Renal cortical epithelial cell (primary cell): ENCODE measurements at places on chromosomes 3 and 15.

DNA sequence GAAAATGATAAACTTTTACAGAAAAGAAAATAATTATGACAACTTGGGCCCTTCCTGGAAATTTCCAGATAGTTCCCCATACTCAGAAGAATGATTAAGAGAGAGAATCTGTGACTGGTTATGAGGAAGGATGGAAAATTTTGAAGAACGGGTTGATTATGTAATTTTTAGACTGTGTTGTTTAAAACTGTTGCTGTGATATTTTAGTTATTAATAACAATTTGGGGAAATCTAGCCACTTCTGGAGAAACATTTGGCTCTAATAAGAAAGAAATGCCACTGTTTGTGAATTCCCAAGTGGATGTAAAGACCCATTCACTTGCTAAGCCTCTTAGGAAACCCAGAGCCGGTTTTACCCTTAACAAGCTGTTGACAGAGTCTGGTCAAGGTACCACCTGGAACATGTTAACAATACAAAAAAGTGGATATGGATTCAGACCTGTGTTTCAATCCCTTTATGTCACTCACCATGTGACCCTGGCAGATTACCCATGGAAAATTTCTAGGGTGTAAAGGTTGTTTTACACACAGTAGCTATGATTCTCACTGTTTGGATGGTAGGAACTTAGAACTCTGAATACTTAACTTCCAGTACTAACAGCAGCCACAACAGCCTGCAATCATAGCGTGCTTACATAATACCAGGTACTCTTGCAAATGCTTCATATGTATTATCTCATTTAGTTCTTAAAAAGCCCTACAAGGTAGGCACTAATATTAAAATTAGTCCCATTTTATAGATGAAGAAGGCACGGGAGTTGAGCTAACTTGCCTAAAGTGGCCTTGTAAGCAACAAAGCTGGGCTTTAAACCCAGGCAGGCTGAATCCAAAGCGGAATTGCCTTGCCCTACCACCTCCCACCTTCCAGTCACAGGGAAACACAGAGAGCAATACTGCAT is 32.0 kb downstream of the ZBTB38 start:
- DNase-seq, result peak; percentile 37

DNA sequence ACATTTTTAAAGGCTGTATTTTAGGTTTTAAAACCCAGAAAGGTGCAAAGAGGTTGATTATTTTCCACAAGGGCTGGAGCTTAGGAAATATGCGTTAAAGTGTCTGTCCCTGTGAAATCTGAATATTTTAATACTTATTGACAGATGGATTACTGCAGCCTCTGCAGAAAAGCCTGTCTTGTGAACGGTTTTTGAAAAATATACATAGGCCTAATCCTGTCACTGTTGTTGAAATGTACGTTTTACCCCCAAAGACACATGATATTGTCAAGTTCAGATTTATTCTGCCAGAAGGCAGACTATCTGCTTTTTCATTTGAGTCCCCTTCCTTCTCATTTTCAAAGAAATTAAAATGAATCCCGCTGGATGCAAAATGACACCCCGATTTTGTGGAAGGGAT is 2.2 kb upstream of the BCL6 start:
- no peak for DNase-seq

GRCh38 chr15:70748281-70748747 is 15.0 kb downstream of the UACA start:
- peak; percentile 35 for DNase-seq

GRCh38 chr3:414063-414462 is 217.5 kb downstream of the CHL1 start:
- DNase-seq, result peak; percentile 61

DNA sequence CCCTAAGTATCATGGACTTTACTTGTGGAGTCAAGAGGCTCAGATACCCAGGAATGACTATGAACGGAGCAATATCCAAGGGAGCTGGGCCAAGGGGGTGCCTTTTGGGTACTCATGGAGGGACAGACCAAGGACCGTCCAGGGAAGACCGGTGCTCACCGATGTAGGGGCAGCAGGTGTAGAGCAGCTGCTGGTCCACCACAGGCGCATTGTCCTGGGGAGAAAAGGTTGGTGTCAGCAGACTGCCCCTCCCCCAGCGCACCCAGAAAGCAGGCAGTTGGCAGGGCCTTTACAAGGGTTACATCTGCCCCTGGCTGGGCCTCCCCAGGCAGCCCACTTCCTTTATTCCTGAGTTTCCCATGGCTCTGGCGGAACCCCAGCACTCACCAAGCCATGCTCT is 7.5 kb downstream of the CDAN1 start:
- DNase-seq, result no peak

DNA sequence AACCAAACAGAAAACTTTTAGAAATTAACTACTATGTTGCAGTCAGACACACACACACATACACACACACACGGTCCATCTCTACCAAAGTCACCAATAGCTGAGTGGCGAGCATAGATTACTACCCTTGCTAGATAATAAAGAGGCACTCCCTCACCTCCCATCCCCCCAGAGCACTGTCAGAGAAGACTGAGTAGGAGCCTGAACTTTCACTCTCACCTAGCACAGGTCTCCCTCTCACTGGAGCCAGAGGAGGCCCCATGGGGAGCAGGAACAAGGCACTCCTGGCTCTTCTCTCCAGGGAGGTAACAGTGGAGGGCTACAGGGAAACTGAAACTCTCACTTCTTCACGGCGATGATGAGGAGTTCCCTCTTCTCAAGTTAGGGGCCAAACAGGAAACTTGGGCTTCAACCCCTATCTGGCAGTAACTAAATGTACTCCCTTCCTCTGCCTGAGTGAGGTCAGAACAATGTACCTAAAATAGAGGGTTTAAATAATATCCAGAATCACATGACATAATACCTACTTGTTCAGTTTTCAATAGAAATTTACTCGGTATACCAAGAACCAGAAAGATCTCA is 975.3 kb upstream of the GBE1 start:
- no peak for DNase-seq

- DNase-seq, result peak; percentile 58
These were observed at the start of gene CD80 for GRCh38 chr3:119559441-119559963. Gene CD80 (minus strand): TSS chr3:119559614. CDS start chr3:119557728, 1,886 bp downstream.

GRCh38 chr3:162398554-162398953 is 901.9 kb downstream of the OTOL1 start:
- DNase-seq, result no peak

- DNase-seq, result no peak
These were observed 6.7 kb downstream of the LNP1 start for GRCh38 chr3:100407977-100408532.

DNA sequence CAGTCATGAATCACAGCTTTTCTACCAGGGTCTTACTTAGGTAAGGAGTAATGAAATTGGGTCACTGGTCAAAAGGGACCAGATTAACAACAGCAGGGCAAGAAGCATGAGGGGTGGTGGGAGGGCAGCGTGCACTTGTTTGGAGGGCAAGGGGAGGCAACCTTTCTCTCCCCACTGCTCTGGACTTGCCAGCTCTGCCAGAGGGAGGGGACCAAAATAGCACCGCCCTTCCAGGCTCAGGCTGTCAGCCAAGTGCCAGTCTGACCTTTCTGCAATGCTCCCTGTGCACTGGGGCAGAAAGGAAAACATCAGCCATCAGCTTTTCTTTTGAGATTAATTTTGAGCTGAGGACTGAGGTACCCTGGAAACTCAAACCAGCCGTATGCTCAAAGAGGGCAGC is 4.5 kb upstream of the ULK3 start:
- DNase-seq, result peak; percentile 54

GRCh38 chr3:41002104-41002503 is 197.2 kb upstream of the CTNNB1 start:
- DNase-seq, result no peak

DNA sequence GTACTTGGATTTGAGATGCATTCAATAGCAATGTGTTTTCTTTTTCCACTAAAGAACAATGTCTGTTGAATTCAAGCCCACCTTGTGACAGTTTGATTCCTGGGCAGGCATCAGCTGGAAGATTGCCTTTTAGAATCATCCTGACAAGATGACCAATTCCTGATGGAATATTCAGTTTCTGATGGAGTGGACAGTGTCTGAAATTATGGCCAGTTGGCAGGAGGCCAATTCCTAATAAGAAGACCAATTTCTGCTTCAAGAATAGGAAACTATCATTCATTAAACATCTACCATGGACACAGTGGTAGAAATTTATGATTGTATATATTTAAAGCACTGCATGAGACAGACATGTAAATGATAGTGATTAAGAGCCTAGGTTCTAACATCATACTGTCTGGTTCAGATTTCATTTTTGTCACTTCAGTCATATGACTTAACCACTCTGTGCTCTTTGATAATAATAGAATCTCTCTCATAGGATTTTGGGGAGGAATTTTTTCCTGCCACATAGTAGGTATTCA is 133.6 kb downstream of the CLSTN2 start:
- DNase-seq, result no peak

DNA sequence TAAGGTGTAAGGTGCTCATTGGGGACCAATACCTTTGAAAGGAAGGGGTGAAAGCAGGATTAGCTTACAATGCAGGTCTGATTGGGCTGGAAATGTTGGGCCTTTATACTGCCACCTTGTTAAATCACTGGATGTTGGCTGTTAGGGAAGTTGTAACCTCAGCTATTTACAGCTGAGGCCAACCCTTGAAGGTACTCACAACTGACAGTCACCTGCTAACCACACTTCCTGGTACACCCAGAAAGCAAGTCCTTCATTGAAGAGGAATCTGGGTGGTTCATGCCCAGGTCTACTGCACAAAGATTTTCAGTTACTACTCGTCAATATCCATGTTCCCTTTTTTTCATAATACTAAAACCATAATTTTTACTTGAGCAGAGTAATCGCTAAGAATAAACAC is 65.4 kb upstream of the CLDN18 start:
- no peak for DNase-seq

GRCh38 chr15:57652481-57652880 is 54.0 kb upstream of the POLR2M start:
- DNase-seq, result no peak

DNA sequence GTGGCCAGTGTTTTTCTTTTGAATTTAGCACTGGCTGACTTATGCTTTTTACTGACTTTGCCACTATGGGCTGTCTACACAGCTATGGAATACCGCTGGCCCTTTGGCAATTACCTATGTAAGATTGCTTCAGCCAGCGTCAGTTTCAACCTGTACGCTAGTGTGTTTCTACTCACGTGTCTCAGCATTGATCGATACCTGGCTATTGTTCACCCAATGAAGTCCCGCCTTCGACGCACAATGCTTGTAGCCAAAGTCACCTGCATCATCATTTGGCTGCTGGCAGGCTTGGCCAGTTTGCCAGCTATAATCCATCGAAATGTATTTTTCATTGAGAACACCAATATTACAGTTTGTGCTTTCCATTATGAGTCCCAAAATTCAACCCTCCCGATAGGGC is 43.5 kb downstream of the AGTR1 start:
- no peak for DNase-seq

GRCh38 chr3:190051641-190052040 is 69.1 kb downstream of the P3H2 start:
- DNase-seq, result no peak

- peak; percentile 58 for DNase-seq
These were observed 192.2 kb upstream of the TPM1 start for GRCh38 chr15:62850318-62850717.

DNA sequence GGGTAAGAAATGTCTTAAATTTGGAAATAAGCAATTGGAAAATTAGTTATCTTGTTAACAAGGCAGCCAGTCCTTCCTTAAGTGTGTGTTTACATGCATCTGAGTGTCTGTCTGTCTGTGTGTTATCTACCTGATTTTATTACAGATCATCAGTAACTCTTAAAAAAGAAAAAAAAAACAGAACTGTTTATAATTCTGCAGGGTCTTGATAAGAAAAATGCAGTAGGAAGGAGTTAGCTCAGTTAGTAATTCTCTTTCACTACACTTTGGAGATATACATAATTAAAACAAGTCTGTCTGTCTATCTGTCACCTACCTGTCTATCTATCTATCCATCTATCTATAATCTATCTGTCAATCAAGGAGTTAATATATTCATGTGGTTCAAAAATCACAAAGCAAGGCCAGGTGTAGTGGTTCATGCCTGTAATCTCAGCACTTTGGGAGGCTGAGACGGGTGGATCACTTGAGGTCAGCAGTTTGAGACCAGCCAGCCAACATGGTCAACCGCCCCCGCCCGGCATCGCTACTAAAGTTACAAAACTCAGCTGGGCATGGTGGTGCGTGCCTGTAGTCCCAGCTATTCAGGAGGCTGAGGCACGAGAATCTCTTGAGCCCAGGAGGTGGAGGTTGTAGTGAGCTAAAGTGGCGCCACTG is 135.5 kb upstream of the SGO1 start:
- no peak for DNase-seq

DNA sequence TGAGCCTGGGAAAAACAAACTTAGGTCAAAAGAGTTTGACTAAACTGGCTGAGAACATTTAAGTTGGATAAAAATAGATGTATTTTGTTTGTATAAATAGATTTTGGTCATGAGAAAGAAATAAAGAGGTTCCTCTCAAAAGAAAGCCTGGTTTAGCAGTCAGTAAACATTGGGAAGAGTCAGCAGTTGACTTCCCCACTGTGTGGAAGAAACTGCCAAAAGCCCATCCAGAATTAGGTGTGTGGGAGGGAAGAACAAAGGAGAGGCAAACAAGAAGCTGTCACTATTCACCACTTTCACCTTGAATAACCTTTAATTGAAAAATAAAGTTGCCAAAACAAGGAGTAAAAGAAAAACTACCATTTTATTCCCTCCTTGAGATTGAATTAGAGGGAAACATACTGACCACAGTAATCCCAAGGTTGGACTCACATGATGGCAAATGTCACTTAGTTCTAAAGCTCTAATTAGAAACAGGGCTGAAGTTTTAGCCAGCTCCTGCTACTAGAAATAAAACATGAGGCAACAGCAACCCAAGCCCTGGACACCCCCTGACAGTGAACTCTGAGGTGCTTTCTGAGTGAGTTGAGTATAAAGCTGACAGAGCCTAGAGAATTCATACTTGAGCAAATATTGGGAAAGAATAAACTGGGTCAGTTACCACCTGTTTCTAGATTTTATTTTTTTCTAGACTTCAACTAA is 139.3 kb downstream of the SERPINI1 start:
- no peak for DNase-seq

- no peak for DNase-seq
These were observed 111.4 kb upstream of the ALCAM start for GRCh38 chr3:105255350-105255749.

DNA sequence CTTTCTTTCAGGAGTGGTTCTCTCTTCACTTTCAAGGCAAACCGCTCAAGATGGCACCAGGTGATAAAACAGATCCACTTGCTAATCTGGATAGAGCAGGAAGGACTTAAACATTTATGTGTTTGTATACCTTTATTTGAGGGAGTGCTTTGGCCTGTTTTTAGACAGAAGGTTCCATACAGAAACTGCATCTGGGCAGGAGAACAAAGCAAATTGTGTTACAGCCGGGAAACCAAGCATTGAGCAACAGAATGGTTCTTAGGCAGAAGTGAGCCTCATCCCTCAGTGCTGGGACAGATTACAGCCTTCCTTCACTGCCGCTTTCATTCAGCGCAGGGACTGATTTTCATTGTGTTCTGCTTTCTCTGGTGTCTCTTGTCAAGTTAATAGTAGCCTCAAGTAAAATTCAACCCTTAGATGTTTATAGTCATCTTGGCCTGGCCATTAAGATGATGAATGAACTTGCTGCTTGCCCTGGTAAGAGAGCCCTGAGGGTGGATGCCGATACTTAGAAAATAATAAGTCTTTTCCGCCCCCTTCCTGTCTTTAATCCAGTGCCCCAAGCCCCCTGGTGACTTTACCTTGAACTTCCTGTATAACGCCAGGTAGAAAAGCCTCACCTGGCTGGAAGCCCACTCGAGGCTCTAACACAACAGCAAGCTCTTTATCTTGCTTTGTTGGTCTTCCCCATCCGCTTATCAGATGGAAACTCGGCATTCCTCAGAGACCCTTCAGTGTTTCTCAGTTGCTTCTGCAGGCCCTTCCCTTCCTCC is 168.0 kb upstream of the CTDSPL start:
- no peak for DNase-seq
